ENCODE measurements at places on chromosomes 7 and 10.

GRCh38 chr10:30169342-30169741 is 110.0 kb upstream of the JCAD start:
- no peak for DNase-seq

DNA sequence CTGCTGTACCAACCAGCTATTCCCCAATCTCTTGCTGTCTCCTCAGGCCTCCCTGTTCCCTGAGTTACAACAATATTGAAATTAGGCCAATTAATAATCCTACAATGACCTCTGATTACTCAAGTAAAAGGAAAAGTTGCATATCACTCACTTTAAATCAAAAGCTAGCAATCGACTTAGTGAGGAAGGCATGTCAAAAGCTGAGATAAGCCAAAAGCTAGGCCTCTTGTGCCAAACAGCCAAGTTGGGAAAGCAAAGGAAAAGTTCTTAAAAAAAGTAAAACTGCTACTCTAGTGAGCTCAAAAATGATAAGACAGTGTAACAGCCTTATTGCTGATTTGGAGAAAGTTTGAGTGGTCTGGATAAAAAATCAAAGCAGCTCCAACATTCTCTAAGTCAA is 129.8 kb downstream of the LSMEM1 start:
- DNase-seq, result no peak

GRCh38 chr10:48704156-48704555 is 19.5 kb downstream of the WDFY4 start:
- DNase-seq, result no peak

DNA sequence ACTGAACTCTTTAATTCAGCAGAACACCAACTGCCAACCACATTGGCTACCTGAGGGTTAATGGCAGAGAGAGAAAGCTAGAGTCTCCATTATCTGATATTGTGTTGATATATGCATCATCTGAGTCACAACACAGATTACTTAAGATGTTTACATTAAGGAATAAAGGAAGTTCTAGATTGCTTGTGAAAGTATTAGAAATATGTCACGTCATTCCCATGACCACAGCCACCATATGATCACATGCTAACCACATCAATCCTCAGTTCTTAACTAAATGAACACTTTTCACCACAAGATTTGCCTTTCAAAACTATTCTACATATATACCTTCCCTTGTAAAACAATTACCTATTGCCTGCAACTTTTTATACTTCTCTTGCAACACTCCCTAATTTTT is 337.9 kb downstream of the FGFR2 start:
- no peak for DNase-seq

GRCh38 chr10:113450906-113451305 is 101.9 kb upstream of the HABP2 start:
- no peak for DNase-seq

DNA sequence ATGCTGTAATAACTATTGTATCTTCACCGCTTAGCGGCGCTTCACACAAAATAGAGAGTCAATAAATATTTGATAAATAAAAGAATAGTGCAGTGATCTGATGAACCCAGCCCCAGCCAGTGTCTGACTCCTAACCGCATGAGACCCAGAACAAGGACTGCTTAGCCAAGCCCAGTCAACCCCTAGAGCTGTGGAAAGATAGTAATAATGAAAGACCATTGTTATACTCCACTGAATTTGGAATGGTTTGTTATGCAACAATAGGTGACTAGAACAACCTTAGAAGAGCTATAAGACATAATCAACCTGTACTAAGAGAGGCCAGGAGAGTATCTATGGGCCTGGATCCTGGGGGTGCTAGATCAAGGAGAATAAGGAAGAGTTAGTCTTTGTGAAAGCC is 230.5 kb upstream of the INHBA start:
- DNase-seq, result no peak

GRCh38 chr7:149714910-149715471 is 58.4 kb downstream of the ZNF467 start:
- DNase-seq, result no peak

GRCh38 chr7:23788843-23789242 is 78.8 kb downstream of the STK31 start:
- DNase-seq, result no peak

GRCh38 chr7:113548561-113548960 is 370.2 kb downstream of the PPP1R3A start:
- peak; percentile 27 for DNase-seq

- DNase-seq, result no peak
These were observed 933 bp downstream of the MDFIC start for GRCh38 chr7:114922652-114923402.

GRCh38 chr7:28586736-28587135 is 174.4 kb downstream of the CREB5 start:
- no peak for DNase-seq

DNA sequence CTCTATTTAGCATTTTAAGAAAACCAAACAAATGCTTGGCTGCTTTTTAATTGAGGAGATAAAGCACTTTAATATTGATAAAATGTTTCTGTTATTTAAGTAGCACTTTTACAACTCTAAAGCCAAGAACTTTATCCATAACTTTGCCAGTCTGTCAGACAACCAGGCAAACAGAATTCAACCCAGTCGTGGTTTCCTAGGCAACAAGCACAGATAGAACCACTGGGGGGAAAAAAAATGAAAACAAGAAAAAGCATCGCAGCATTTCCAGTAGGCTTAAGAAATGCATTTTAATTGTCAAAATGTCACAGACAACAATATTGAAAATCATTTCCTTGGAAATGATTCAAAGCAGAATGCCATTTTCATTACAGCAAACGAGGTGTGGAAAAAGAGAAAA is 323.4 kb downstream of the PARD3 start:
- no peak for DNase-seq

GRCh38 chr7:64314566-64314965 is 805 bp downstream of the ZNF736 start:
- DNase-seq, result no peak

DNA sequence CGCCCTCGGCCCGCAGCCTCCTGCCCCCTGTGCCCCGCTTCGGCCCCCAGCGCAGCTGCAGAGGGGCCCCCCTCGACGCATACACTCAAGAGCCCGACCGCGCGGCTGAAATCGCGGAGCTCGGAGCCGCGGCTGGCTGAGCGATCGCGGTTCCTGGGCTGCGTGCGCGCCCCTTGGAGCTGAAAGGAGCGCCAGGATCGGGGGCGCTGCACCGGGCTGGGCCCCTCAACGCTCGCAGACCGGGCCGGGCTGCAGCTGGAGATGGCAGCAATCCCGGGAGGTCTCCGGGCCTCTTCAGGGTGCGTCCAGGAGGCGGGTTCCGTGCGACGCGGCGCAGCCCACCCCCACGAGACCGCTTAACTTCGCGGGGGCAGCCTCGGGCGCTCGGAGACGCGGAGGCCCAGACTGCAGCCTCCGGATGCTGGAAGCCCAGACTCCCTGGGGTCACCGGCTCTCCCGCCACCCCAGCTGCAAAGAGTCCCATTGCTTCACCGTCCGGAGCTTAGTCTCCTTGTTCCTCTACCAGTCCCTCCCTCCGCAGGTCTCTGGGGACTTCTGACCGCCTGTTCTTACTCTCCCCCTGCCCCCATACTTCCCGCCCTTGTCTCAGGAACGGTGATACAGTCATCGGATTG is 73.0 kb upstream of the LRRC4 start:
- no peak for DNase-seq

DNA sequence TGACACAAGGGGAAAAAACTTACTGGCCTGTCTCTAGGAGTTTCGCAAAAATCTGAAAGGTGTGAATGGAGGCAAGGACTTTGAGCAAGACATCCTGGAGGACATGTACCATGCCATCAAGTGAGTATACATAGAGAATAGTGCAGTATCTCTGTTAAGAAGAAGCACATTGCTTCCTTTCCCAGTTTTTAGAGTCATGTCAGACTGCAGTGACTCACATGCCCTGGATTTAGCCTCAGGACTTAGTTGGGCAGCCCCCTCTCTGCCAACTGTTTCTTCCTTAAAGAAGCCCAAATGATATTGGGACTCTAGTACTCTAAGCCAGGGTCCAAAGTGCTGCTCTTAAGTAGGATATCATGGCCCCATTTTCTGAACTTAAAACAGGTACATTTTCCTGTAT is 28.1 kb upstream of the NFKB2 start:
- no peak for DNase-seq

- no peak for DNase-seq
These were observed 19.6 kb downstream of the SRI start for GRCh38 chr7:88200261-88200660.

DNA sequence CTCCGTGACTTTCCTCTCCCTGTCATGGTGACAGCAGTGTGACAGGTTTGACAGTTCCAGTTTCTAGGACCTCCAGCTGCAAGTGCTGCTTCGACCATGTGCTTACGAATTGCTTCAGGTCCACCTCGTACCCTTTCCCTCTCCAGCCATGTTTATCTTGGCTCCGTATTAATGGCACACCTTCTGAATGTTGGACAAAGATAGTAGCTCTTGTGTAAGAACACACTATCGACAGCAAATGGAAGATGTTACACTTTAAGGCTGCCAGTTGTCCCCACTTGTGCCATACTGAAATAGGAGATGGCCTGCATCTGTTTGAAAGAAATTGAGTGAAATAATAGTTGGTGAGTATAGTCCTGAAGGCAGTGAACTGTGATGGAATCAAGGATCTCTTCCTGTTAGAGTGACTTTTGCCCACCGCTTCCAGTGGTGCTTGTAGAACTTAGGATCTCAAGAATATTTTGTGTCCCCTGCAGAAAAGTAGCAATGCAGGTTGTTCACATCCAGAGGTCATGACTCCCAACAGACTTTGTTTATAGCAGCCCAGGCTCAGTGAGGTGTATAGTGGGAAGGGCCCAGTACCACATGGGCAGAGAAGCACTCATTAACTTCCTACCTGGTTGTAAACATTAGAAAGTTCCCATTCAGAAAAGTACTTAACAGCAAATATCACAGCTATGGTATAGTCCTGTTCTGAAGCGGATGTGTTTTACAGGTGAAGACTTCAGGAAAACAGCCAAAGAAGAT is 629.7 kb upstream of the GALNT17 start:
- no peak for DNase-seq

GRCh38 chr10:116120688-116121455 is 152.1 kb downstream of the GFRA1 start:
- DNase-seq, result no peak

DNA sequence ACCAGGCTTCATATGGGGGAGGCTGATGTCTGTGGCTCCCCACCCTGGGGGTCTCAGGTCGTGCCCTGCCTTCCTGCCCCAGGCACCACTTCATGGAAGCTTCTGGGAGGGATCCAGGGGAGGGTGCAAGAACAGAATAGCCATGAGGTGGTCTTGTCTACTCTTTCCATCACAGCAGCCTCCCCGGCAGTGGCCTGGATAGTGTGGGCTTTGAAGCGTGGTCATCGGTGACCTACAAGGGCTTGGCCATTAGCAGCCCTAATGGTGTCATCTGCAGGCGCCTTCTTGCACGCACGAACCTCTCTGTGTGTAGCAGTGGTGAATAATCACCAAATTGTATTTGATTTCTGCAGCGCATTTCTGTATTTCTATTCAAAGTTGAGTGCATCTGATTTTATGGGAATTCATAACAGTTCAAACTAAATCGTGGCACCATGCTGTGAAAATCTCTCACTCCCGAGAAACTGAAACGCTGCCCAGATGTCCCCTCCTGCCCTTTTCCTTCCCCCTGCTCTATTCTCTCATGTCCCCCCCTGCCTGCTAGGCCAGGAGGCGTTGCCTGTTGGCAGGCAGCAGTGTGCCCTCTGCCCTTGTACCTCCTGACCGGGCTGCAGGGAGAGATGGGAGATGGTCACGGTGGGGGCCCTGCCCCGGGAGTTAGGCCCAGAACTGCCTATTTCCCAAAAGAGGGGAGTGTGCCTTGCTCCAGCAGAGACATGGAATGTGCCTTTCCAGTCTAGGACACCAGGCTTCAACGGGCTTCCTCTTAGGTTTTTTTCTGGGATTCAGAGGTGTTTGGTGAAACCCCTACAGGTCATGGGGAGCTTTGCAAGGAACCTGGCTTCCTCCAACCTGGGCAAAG is 34.8 kb downstream of the CDH23 start:
- no peak for DNase-seq

DNA sequence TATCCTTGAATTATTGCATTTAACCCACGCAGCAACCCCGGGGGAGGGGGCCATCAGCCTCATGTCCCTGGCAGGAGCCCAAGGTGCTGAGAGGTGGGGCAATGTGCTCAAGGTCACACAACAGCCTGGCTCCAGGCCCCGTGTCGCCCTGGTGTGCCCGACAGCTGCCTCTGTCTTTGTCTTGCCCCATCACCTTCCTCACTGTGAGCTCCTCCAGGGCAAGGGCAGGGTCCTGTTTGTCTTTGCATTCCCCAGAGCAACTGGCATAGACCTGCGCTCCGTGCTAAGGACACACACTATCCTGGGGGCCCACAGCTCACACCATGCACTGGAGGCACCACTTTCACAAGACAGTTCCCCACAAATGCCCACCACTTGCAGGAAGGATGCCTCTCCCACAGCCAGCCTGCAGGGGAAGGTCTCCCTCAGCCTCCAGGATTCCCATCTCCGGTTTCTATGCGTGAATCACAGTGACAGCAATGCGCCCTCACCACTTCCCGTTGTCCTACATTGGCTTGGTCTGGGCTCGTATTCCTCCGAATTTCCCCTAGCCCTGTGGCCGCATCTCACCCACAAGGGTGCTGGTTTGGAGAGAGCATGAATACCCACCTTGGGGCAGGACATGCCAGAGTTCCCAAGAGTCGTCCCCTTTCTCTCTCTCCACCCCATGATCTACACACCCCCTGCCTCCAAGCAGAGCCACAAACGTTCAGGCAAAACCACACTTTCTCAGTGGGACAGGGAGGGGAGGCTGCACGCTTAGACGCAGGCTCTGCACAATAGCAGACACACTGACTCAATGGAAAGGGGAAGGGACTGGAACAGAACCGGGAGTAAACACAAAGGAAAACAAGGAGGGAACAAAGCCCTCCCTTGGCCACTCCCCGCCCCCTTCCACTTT is 10.3 kb downstream of the ITPRIP start:
- DNase-seq, result no peak

DNA sequence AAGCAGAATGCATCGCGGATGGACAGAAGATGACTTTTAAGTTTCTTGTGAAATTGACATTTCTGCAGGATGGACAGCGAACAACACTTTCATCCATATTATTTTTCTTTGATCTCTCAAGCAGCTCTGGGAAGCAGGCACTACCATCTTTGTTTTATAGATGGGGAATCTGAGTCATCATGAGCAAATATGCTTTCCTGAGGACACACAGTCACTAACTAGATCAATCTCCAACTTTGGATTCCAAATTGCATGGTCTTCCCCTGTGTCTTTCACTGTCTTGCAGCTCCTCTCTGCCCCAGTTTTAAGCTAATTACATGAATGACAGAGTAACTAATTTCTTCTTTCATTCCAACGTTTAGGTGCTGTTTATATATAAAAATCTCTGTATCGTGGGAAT is 201.5 kb downstream of the ADAM12 start:
- DNase-seq, result no peak

DNA sequence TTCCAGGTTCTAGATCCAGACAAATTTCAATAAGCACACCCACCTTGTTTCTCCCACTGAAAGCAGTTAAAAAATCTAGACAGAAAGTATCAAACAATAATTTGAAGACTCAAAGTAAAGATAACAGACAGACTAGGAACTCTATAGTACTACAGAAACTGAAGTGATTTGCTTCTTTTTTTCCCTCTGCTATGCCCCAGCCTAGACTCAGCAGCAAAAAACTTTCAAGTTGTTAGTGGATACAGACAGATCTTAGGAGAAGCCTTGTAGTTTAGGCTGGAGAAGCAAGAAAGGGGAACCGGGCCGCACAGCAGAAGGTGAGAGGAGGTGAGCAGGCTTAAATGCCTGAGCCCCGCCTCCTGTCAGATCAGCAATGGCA is 65.1 kb downstream of the IGF2BP3 start:
- no peak for DNase-seq

GRCh38 chr7:77457779-77458178 is 41.6 kb upstream of the GSAP start:
- no peak for DNase-seq

All from epithelial cell of proximal tubule (primary cell).